Activated CD4-positive, CD25-positive, alpha-beta regulatory T cell (primary cell): ENCODE measurements at places on chromosomes 7 and 10.

GRCh38 chr10:2992401-2993198 is 74.7 kb upstream of the PFKP start:
- DNase-seq, result no peak

DNA sequence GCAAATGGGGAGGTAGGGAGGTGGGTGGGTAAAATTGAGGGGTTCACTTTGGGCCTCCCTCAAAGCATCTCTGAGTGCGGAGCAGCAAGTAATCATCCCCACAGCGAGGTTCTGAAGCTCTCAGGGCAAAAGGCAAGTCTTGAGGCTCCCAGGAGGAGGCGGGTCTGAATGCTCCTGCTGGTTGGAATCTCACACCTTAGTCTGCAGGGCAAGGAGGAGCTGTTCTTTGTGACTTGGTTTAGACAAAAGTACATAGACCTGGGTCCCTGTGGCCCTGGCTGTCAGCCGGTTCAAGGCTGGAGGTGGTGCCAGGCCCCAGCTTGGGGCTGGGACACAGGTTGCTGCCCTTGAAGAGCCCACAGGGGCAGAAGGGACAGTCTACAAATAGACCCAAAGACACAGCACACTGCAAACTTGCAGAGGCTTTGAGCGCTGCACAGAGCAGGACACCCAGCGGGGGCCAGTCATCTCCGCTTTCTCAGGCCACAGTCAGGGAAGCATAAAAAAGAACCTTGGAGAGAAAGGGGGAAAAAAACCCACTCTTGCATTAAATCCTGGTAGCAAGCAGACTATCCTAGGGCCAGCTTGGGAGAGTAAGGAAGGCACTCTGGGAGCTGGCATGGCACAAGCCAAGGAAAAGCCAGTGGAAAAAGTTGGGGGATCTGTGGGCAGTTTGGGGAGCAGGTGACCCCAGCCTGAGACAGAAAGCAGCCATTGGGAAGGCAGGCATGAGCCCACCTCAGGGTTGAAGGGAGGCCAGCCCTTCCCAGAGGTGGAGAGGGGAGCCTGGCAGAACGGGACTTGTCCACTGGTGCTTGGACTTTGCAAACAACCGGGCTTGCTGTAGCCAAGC is 926 bp upstream of the C10orf71 start:
- DNase-seq, result no peak

DNA sequence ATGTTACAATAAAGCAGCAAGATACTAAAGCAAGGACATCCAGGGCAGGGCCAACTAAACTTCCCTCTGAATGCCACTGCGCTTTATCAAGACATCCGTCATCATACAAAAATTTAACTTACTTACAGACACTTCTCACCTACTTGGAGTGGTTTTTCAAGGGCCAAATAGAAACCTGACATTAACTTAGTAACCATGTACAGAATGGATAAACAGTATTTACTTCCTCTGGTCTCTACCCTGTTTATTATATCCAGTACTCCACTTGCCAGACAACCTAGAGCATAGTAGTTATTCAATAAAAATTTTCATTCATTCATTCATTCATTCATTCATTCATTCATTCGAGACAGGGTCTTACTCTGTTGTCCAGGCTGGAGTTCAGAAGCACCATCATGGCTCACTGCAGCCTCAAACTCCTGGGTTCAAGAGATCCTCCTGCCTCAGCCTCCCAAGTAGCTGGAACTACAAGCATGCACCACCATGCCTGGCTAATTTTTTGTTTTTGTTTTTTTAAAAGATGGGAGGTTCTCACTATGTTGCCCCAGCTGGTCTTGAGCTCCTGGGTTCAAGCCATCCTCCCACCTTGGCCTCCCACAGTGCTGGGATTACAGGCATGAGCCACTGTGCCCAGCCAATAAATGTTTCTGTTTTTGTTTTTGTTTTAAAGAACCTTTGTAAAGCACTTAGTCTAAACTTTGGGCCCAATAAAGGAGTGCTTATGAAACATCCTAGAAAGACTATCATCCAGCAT is 19.0 kb downstream of the SMURF1 start:
- DNase-seq, result no peak

GRCh38 chr10:101166430-101166829 is 35.3 kb downstream of the TLX1 start:
- no peak for DNase-seq
